Left cardiac atrium (tissue), 4 donors: ENCODE measurements at places on chromosomes 7 and 10. TPM values are rescaled to one million over a fixed set of nuclear protein-coding genes. Genes with fewer than 3 reads are reported as not detected.

The GNGT1 gene
- not detected for total RNA-seq

The AKR1C4 gene
- not detected for total RNA-seq

The ACSM6 gene
- not detected for total RNA-seq

The CHAT gene
- total RNA-seq: not detected

The HGF gene
- 5.6 TPM for total RNA-seq

The ACBD7 gene
- not detected for total RNA-seq

The THSD7A gene
- 2.0 TPM for total RNA-seq

The CYP3A4 gene
- 0.34 TPM for total RNA-seq

The ZNF488 gene
- not detected for total RNA-seq

- no peak for DNase-seq
Measured at GRCh38 chr7:47649919-47650318, 68.0 kb upstream of the TNS3 start.

- DNase-seq: no peak
Measured at GRCh38 chr7:91344911-91345310, 80.7 kb downstream of the FZD1 start.

DNA sequence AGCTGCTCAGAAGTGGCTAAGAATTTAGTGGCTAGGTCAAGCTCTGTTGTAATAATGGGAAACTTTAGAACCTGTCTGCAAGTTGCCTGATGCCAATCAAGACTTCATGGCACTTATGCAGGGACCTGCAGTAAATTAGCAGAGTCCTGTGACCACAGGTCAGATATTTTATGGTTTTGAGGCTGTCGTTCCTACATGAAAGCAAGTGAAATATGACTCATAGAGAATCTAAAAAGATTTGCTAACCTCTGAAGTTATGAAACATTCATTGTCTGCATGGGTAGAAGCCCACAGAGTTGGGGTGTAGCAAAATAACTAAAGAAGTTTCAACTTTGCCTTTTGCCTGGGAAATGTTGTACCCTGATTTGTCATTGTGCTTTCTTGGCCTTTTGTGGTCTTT, 32.3 kb downstream of the SLC39A12 start:
- DNase-seq: no peak

DNA sequence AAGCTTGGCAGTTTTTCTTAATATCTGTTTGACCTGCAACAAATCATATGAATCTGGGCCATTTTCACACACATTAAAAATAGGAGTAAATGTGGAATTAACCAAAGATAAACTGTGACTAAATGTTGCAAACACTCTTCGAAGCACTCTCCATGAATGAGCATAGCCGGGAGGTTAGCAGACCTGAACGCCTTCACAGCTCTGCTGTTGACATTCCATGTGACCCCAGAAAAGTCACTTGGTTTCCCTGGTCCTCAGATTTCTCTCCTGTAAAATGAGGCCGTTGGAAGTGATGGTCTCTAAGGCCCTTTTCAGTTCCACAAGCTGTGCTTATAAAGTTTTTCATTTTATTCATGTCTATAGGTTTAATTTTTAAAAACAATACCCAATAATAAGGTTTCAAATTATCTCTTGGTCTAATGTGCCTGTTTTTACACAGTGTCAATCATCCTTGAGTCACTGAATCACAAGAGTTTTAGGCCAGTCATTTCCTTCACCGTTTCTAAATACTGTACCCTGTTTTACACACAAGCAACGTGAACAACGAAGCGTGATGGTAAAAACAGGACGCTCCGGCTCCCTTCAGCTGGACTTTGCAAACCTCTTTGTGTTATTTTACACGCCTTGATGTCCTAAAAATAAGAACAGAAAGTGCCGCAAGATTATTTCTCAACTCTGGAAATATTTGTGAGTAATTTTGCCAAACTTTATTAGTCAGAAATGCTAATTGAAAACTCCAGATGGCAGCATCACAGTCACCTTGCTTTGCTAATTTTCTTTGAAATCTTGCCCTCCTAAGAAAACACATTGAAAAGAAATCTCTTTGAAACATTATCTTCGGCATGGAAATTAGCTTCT, 38.6 kb upstream of the MET start:
- no peak for DNase-seq

GRCh38 chr7:48083114-48083830, 5.8 kb upstream of the UPP1 start:
- no peak for DNase-seq

GRCh38 chr7:28125431-28126409, 54.9 kb downstream of the JAZF1 start:
- no peak for DNase-seq

- no peak for DNase-seq
Measured at GRCh38 chr10:31883397-31883796, 45.2 kb downstream of the ARHGAP12 start.

GRCh38 chr10:71218046-71218650, 5.8 kb downstream of the UNC5B start:
- peak; percentile 68 for DNase-seq

GRCh38 chr10:124459395-124459794, 2.2 kb upstream of the LHPP start:
- DNase-seq: no peak

- DNase-seq: peak; percentile 37
Measured at GRCh38 chr7:29946428-29947186, 43.0 kb downstream of the SCRN1 start.

DNA sequence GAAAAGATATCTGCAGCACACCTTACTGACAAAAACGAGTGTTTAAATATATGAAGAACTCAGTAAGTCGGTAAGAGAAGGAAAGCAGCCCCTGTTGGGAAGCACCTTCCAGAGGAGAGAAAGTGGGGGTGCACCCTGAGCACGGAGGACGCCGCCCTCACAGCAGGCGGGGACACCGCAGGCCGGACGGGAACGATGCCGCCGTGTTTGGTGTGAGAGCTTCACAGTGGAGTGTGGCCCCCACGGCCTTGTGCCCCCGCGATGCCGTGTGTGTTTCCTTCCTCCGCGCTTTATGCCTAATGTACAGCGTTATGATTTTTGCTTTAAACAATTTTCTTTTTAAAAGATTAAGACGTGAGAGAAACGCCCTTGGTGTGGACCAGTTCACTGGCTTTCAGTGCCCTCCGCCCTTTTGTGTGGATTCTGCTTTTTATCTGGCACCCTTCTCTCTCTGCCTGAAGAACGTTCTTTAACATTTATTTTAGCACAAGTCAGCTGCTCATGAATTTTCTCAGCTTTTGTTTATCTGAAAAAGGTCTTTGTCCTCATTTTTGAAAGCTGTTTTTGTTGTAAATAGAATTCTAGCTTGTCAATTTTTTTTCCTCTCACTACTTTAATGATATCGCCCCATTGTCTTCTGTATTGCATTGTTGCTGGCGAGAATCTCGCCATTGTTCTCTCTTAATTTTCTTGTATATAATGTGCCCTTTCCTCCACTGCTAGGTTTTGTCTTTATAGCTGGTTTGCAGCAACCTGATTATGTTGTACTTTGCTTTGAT, 110.7 kb downstream of the INPP5A start:
- DNase-seq: no peak

DNA sequence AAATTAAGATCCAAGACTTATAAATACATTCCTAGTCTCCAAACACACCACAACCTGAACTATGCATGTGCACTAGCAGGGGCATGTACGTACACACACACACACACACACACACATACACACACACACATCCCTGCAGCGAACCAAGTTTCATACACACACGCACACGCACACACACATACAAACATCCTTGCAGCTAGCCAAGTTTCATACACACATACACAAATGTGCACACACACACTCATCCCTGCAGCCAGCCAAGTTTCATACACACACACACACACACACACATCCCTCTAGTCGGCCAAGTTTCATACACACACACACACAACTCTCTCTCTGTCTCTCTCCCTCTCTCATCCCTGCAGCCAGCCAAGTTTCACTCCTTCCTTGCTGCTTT, 82.7 kb upstream of the WIPF3 start:
- DNase-seq: no peak

DNA sequence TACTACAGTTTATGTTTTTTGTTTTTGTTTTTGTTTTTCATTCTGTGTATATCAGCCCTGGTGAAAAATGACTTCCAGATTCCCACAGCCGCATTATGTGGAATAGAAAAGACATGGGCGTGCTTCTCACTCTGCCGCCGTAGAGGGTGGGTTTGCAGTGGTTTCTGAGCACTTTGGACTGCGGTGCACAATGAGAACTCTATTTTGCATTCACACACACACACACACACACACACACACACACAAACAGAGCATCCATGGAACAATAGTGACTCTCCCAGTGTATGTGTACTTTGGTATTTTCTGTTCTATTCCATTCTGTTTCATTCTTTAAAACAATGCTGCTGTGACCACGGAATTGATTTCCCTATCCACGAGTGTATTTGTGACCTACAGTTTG, 657.3 kb upstream of the FOXK1 start:
- DNase-seq: no peak

- DNase-seq: no peak
Measured at GRCh38 chr7:103533761-103534160, 87.8 kb upstream of the SLC26A5 start.

GRCh38 chr10:70137927-70138883, 5.6 kb upstream of the AIFM2 start:
- DNase-seq: no peak

- no peak for DNase-seq
Measured at GRCh38 chr7:120832803-120833202, 25.1 kb downstream of the TSPAN12 start.

- no peak for DNase-seq
Measured at GRCh38 chr10:116878123-116878522, 28.8 kb downstream of the ENO4 start.

- no peak for DNase-seq
Measured at GRCh38 chr10:122445904-122446303, 8.5 kb upstream of the ARMS2 start.

GRCh38 chr7:150975536-150976319, 2.4 kb downstream of the KCNH2 start:
- DNase-seq: no peak

DNA sequence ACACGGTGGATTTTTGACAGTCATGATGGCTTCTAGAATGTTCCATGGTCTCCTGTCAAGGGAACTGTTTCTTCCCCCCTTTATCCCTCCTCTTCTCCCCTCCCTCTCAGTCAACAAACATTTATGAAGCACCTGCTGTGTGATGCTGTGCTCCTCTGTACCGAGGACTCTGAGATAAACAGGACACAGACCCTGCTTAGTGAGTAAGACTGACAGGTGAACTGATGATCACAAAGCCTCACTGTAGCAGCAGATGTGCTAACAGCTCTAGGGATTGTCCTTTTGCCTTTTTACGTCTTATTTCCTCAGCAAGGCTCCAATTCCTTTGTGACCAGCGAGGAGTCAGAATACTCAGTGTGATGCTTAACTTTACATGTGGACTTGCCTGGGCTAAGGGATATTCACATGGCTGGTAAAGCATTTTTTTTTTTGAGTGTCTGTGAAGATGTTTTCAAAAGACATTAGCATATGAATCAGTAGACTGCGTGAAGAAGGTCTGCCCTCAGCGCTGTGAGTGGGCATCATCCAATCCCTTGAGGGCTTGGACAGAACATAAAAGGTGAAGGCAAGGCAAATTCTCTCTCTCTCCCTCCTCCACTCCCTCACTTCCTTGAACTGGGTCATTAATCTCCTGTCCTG, 170.1 kb downstream of the ADRA2A start:
- no peak for DNase-seq
